Omental fat pad (tissue), 4 donors: ENCODE measurements at places on chromosomes 1 and 21.
A peak's percentile ranks its signal among the peaks of the same experiment; 100 is the strongest.

- DNase-seq, result no peak
Measured at GRCh38 chr1:85321237-85321964, 45.0 kb upstream of the BCL10 start.

GRCh38 chr1:31570228-31570627 is 6.1 kb upstream of the TINAGL1 start:
- DNase-seq, result no peak

DNA sequence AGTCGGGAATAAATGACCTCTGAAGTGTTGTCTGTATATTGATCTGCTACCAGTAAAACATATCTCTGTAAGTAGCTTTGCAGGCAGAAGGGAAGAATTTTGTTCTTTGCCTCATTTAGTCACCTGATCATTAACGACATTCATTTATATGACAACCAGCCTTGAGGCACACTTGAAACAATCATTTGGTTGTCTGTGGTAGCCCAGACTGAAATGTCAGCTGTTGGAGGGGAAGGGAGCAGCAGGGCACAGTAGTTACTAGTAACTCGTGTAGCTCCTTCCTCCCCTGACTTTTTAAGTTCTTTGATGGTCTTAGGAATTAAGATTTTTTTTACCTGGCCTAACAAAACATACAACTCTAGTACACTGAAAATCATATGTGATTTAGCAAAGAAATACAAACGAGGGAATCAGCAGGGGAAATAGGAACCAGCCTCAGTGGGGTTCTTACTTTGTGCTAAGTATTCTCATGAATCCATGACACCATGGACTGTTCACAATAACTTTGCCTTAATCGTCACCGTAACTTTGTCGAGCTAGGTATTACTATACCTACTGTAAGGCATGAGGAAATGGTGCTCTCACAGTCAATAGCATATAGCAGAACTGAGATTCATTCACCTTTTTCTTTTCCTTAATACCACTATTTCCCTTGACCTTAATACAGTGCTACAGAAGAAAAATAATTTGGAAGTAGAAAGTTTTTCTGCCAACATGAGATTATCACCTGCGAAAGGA is 6.4 kb downstream of the IL12RB2 start:
- no peak for DNase-seq

- DNase-seq, result peak; percentile 29
Measured at GRCh38 chr1:72037745-72038343, 244.5 kb downstream of the NEGR1 start.

DNA sequence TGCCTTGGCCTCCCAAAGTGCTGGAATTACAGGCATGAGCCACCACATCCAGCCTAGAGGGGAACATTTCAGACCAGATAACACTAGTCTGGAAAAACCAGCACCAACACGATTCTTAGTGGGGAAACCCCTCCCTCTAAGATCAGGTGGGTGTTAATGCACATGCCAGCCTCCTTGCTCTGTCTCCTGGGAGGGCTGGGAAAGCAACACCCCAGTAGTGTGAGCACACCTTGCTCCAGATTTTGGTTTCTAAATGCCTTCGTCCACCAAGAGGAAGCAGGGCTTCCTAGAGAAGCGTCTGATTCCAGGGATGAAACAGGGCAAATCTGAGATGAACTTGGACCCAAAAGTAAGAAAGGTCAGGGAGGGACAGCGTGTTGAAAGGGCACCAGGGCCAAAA is 2.2 kb upstream of the KRTAP10-4 start:
- DNase-seq, result no peak

- no peak for DNase-seq
Measured at GRCh38 chr1:88404582-88404981, 279.5 kb upstream of the PKN2 start.

GRCh38 chr1:165397944-165398343 is 41.4 kb upstream of the LMX1A start:
- DNase-seq, result no peak

DNA sequence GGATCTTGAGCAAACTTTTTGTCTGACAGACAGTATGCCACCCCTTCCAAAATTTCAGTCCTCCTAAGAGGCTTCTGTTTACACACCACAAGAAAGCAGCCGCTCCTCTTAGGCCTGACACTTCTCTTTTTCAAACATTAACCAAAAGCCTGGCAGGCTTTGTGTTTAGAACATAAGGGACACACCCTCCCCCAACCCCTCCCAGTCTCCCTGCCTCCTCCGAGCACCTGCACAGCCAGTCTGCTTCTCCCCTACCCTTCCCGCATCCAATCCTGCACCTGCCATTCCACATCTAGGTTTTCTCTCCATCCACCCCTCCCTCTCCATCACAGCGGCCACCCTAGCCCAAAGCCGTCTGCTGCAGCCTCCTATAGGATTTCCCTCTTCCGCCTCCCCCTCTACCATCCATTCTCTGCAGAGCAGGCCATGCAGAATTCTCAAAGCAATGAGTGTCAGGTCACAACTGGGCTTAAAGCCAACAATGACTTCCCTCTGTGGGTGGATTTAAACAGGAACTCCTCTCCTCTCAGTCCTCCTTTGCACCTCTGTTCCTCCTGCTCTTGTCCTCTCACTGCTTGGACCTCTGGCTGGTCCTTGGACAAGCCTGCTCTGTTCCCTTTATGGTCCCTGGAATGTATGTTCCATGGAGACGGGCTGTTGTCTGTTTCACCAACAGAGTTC is 478.2 kb downstream of the NPHP4 start:
- no peak for DNase-seq

DNA sequence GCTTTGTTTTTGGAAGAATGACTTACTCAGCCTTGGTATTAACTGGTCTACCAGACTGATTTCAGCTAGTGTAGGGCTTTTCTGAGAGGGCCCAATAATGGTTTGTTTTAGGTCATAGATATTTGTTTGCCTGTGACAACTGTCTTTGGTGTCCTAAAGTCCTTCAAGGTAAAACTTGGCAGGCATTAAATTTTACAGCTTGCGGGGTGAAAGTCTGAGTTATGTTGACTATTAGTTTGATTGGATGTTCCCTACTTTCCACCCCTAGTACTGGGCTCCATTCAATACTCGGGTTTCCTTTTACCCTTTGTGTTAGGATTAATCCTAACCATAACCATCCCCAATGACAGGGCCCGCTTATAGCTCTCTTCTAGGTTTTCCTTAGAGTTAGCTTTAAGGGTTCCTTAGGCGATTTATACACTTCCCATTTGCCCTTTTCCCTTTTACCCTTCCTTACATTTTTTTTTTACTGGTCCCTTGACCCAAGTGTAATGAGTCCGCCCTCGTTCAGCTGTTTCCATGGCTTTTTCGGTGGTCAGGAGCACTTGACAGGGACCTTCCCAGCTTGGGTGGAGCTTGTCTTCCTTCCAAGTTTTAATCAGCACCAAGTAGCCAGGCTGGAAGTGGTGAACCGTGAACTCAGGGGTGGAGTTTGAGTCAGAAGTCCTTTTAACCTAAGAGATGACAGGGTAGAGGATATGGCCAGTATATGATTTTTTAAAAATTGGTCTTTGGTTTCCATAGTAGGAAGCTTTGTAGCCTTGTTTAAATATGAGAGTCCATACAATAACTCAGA is 28.5 kb upstream of the LCE5A start:
- DNase-seq, result no peak

- DNase-seq, result no peak
Measured at GRCh38 chr1:232385221-232385620, 244.7 kb downstream of the SIPA1L2 start.

DNA sequence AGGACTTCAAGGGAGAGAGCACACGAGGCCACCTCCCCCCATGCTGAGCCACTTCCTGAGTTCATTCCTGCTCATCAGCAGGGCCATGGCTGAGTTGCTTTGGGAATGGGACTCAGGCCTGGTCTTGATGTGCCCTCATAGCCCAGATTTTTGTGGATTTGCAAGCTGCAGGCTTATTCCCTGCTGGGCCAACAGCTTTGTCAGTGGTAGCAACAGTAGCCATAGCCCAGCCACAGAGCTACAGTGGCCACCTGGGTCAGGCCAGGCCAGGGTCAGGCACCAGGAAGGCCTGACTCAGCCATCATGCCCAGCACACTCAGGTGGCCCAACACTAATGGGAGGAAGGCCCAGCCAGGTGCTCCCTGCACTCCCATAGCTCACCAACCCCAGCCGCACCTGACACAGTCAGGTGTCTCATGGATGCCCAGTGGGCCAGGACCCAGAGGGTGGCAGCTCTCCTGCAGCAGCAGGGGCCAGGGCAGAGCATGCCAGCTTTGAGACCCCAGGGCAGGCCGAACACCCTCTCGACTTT is 33.5 kb downstream of the EPHA2 start:
- DNase-seq, result no peak

DNA sequence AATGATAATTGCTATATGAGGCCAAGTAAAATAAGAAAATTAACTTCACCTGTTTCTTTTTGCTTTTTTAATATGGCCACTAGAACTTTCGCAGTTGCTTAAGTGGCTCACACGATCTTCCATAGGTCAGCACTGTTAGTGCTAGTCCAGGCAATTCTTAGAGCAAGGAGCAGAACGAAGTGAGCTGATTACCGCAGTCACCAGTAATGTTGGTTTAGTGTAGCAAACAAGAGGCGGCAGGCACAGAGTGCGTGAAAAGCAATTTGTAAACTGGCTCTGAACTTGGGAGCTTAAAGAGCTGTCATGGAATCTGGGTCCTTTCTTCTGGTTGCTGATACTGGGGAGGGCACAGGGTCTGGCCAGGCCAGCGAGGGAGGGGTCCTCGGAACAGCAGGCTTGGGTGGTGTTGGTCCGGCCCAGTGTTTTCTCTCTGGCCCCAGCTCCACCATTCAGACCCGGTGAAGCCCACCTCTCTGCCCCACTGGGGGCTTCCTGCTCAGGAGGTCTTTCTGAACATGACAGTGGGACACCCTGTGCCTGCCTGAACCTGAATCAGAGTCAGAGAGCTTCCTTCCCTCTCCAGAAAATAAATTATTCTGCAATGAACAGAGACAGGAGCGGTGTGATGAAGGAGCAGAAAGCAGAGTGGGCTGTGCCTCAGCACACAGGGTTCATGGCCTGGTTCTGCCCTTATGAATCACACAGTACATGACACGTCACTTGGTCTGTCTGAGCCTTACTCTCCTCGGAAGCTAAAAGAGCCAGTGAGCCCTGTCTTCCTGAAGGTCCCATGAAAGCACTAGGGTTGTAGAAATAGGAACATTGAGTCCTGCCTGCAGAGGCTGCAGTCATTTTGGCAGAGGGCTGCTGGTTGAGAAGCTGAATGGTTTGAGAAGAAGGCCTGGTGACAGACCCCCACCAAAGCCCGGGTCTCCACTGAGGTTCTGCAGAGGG is 11.9 kb downstream of the ETS2 start:
- DNase-seq, result no peak

DNA sequence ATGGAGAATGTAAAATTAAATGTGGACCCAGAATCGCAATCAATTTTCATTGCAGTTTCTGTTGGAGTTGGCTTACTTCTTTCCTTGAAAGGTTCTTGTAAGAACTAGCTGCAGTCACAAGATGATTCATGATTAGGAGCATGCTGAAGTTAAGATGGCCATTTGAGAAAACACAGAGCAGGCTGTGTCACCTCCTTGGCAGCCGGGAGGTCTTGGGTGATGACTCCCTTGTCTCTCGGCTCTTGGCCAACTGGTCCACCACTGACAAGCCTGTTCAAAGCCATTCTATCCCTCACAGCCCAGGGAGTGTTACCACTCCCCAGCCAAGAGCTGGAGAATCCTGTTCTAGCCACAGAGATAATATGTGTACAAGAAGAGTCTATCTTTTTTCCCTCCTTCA is 40.6 kb downstream of the OPTC start:
- peak; percentile 71 for DNase-seq

DNA sequence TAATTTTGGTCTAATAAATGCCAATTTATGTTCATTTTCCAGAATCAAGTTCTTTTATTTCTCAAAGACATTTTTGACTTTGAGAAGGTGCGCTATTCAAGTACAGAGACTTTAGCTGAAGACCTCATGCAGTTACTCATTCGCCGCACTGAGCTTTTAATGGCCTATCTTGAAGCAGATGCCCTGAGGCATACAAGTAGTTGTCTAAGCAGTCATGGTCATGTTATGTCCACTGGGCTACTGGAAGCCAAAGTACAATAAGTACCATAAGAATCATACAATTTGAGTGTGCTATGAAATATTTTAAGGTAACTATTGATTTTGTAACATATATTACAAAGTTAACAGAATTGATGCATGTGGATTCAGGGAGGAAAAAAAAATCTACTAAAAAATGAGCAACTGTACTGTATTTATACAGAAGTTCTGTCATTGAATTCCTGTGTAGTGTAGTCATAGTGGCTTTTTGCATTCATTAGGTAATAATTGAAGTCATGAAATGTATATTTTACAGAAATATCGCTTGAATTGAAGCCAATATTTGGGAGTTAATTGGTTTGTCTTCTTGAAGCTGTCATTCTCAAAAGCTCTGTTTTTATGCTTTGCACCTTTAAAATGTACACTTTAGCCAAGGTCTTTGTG is 13.5 kb upstream of the NEXN start:
- no peak for DNase-seq

- DNase-seq, result no peak
Measured at GRCh38 chr21:34615487-34615814, 538 bp upstream of the RCAN1 start.

DNA sequence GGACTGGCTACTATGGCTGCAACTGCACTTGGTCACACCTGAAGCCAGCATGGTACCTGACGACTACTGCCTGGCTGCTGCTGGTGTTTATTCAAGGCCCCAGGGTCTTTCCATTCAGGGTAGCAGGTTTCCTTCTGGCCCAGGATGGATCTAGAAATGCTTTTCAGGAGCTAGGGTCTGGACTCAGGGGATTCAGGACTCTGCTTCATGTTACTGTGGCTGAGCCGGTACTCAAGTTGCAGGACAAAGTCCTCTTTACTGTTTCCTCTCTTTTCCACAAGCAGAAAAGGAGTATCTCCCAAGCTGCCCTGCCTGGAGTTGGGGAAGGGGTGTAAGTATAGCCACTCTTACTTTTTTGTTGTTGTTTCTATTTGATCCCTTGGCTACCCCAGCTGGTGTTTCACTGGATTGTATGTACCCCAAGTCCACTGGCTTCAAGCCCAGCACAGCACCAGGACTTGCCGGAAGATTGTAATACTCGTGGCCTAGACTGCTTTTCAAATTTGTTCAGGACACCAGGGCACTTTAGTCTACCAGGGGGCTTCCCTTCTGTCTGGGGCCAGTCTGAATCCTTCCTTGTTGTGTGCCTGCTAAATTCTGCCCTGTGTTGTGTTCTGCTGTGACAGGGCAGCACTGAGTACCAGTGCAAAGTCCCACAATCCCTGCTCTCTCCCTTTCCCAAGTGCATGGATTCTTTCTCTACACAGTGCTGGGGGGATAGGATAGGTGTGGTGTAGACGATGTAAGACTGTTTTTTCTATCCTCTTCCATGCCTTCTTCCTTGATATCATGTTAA is 248.5 kb downstream of the GPR52 start:
- DNase-seq, result no peak

- DNase-seq, result no peak
Measured at GRCh38 chr1:157307491-157307890, 169.3 kb upstream of the ETV3 start.

DNA sequence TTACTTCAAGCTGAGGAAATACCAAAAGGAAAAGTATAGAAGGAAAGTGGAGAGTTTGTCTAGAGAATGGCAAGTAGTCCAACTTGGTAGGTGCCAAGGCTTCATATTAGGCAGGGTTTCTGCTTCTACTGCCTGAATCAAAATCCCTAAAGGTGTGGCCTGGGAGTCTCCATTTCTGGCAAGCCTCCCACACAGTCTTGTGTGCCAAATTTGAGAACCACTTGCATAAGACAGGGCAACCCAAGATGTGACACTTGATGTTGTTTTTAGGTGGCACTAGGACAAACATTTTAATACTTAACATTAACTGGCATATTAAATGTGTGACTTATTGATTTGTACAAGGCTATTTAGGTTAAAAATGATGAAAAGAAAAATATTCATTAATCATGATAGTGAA is 60.1 kb downstream of the ATG4C start:
- DNase-seq, result no peak
